ENCODE measurements at places on chromosomes 1 and 21.
A peak's percentile ranks its signal among the peaks of the same experiment; 100 is the strongest.

- DNase-seq = no peak
These were observed 106.4 kb upstream of the TARDBP start for GRCh38 chr1:10905841-10906655.

DNA sequence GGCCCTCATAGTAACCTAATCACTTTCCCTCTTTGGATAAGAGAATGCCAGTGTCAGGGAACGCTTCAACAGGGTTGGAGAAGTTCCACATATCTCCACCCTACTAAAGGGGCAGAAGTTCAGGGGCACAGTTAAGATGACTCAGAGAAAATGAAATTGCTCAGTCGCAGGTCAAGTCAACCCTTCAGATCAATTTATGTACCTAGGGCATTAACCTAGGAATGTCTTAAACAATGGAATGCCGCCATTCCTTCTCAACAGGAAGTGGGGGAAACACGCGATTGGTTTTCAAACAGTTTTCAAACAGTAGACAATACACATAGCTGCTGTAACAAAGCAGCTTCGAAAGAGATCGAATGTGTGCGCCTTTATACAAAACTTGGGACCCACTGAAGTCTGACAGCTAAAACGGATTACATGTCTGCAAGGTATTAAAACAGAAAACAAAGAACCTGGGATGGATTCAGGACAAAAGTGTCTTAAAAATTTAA is 897 bp downstream of the SLC25A24 start:
- DNase-seq = no peak

GRCh38 chr1:97999320-97999719 is 78.5 kb upstream of the DPYD start:
- no peak for DNase-seq

GRCh38 chr1:201348211-201348566 is 29.3 kb downstream of the TNNT2 start:
- no peak for DNase-seq

DNA sequence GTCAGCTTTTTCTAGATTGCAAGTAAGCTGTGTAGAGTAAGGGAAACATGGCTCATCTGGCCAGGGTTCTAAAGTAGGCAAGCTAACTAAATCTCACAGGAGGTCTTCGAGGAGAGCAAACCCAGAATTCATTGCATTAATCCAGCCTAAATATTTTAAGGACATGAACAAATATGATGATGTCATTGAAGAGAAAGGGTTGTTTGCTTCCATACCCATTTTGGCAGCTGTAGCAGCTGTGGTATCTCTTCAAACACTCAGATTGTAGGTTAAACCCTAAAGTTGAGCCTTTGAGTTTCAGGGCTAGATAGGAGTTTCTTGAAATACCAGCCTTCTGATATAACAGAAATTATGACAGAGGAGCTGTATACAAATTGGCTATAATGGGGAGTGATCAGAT is 200.5 kb upstream of the C1orf105 start:
- no peak for DNase-seq

GRCh38 chr1:221212926-221213325 is 333.7 kb downstream of the HLX start:
- no peak for DNase-seq

DNA sequence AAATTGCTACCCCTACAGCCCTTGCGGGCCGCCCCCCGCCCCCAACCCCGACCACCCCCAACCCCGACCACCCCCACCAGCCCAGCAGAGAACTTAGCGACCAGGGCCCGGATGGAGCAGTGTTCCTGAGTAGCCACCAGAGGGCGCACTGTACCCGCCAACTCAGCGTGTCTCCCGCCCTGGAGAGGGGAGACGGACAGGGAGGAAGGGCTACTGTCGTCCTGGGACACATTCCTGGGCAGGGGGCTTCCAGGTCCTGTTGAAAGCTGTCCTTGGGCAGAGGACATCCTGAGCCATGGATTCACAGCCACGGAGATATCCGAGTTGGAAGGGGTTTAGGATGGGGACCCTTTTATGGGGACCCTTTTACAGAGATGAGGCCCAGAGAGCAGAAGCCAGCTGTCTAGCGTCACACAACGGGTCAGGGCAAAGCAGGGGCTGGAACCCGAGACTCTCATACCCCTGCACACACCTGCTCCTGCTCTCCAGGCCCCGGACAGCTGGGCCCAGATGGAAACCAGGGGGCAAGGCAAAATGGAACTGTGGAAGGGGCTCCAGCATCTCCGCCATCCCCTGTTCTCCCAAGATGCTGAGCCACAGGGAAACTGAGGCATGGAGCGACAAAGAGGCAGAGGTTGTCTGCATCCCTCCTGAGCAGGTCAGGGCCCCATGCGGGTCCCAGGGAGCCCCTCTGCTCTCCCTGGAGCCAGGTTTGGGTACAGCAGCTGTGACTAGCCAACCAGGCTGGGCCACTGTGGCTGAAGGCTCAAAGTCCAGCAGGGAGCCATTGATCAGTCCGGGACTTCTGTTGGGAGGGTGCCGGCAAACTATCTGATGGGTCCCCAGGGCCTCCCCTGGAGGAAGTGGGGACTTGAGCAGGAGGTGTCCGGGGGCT is 25.0 kb upstream of the LAPTM5 start:
- DNase-seq = peak; percentile 68

GRCh38 chr1:25810341-25811299 is 9.1 kb upstream of the MTFR1L start:
- DNase-seq = peak; percentile 74

DNA sequence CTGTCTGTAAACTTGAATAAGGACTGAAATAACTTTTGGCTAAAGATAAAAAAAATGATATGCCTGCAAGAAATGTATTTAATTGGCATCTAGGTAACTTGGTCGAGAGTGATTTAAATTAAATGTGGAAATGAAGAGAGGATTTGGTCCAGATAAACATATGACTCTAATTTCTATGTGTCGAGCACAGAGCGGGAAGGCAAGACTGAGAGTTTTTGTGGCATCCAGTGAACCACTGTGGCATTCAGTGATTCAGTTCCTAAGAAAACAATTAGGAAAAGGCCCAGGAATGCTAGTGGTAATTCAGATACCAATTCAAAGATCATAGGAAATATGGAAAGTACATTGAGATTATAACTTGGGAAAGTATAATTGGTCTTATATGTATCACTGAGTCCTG is 39.6 kb downstream of the PDE4B start:
- DNase-seq = no peak

DNA sequence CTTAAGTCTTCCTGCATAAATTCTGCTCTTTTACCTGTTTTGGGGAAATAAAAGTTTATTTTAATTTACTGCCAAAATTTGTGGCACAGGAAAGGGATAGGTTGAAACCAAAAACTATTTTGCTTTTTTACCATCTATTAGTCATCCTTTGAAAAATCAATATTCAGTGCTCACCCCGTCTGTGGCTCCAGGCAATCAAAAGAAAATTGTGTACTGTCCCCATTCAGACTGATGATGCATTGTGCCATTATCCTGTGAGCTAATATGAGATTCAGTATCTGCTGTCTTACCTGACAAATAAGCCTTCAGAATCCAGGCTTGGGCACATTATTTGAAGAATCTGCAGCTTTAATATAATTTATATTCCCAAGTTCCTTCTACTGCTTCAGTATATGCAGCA is 650.7 kb downstream of the KIF26B start:
- DNase-seq = no peak

GRCh38 chr1:209368864-209369598 is 214.5 kb upstream of the CAMK1G start:
- DNase-seq = no peak

GRCh38 chr1:66265796-66266195 is 268.2 kb upstream of the SGIP1 start:
- no peak for DNase-seq

DNA sequence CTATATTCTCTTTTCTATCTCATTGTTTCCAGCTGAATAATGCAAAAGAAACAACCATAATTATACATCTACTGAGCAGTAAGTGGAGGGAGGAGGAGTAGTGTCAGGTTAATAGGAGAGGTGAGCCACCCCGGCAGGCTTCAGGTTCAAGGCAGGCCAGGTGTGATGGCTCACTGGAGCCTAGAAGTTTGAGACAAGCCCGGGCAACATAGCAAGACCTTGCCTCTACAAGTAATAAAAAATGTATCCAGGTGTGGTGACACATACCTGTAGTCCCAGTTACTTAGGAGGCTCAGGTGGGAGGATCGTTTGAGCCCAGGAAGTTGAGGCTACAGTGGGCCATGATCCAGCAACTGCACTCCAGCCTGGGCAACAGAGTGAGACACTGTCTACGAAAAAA is 1.9 kb upstream of the DIP2A start:
- DNase-seq = no peak

GRCh38 chr1:162632698-162633080 is 425 bp downstream of the DDR2 start:
- no peak for DNase-seq

DNA sequence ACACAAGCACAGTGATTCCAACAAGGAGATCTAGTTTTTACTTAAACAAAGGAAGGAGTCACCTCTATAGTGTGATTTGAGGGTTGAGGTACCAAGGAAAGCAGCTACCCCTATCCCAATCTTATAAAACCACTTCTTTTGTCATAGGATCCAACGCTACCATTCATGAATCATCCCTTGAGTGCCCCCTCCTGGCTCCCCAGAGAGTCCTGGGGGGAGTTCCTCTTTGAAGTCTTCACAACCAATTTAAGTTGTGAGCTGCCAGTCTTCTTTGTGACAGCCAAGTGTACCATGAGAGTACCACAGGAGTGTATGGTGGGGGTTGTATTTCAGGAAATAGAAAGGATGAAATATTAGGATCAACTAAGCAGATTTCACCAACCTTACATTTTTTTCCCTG is 39.1 kb upstream of the NHLH2 start:
- no peak for DNase-seq

- DNase-seq = no peak
These were observed 33.9 kb downstream of the WDR4 start for GRCh38 chr21:42845296-42845965.

DNA sequence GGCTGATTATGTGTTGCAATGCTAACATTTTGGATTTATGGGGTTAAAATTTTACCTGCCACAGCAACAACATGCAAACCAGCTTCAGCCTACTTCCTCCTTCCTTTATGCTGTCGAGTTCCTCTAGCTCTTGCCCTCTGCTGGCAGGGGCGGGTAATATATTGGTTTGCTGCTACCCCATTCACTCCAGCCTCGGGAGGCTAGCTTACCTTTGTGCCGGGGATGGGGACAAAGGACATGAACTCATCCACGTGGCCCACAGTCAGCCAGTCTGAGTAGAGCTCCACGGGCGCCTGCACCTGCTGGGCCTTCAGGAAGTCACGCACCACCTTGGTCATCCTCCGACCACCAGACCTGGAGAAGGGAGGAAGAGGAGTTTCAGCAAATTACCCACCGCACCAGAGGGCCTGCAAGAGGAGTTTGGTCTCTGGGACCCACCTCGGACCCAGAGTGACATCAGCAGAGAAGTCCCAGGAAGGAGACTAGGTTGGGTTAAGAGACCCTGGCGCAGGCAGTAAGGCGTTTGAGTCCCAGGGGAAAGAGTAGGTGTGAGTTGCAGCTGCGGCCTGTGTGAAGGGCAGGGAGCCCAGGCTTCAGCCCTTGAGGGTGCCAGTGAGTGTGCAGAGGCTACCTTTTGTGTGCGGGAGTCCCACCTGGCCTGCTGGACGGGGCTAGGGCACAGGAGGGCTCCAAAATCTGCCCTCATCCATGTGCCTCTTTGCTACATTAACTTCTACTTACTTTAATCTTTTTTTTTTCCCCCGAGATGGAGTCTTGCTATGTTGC is 21.8 kb upstream of the SDHB start:
- DNase-seq = no peak

DNA sequence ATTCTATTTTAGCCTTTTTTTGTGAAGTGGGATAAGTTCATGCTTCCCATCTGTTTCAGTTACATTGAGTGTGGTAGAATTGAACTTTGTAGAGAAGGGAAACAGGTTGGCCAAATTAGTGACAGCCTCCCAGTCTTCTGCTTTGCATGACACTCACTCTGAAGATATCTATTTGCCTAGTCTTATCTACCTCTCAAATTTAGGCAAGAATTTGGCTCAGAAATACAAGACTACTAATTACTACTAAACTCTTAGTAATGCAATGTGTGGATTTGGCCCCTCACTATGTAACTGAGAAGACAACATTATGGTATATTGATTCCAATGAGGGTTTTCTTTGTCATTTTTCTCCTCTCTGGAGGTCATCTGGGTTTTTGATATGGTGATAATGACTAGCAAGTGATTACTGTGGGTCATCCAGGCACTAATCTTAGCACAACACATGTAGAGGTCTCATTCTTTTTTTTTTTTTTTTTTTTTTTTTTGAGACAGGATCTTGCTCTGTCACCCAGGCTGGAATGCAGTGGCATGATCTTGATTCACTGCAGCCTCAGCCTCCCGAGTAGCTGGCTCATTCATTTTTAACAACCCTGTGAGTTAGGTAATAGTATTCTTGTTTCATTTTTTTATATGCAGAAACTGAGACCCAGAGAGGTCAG is 6.3 kb downstream of the FAM20B start:
- DNase-seq = no peak

DNA sequence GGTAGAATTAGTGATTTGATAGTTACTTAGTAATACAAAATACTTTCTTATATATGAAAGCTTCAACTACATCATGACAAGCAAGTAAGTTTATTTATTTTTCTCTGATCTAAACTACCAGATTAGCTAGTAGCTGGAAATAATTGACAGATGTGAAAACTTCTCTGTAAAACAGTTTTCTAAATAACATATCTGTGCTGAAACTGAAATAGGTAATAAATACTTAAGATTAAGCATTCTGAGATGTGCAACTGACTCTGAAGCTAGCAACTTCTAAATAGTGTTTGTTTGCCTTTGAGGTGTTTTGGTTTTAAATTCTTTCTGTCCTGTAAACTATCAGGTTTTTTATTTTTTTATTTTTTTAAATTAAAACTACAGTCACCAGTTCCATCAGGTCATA is 18.5 kb upstream of the LHX8 start:
- no peak for DNase-seq
